GM10248 (cell line): ENCODE measurements at places on chromosomes 12 and 14.

DNA sequence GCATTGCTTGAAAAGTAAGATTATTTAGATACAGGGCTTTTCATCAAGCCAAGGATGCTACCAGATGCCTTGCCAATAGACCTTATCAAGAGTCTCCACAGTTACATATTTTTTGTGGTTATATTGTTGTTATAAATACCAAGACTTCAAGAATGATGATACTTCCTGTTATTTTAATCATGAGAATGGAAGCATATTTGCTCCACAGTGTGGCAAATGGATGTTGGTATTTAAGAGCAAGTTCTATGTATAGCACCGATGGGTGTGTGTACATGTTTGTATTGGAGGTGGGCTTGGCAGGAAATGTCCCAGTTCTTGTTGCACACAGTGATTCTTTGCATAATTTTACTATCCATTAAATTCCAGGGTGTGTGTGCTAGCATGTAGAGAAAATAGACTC is 4.4 kb upstream of the NID2 start:
- DNase-seq = no peak

DNA sequence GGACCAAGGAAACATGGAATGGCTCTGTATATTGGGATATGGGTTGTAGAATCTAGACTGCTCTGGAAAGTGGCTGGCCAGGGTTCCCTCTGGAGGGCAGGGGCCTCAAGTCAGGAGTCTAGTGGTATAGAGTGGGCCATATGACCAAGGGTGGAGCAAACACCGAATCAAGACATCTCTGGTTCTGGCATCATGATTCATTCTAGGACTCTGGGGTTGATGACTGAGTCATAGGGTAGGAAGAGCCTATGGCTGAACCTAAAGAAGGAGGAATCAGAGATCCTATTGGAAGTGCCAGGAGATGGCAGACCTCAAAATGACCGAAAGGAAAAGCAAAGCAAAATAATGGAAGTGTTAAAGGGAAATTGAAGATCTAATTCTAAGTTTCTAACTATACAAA is 356.4 kb upstream of the PRICKLE1 start:
- no peak for DNase-seq

GRCh38 chr14:105316968-105317510 is 2.5 kb downstream of the PACS2 start:
- no peak for DNase-seq

DNA sequence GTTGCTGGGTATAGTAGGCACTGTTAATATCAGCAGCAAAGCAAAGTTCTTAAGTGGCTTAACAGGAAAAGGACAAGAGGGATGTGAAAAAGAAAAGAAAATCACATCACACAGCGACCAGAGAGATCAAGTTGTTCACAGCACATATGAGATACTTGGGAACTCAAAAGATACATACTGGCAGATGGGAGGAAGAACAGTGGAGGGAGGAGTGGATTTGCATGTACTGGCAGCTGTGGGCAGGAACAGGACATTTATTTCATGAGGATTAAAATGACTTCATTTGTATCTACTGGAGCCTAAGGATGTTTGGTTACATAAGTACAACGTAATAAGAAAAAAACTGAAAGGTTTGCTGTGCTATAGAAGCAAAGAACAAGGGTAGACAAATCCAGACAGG is 136.5 kb upstream of the IFNG-AS1 start:
- no peak for DNase-seq

DNA sequence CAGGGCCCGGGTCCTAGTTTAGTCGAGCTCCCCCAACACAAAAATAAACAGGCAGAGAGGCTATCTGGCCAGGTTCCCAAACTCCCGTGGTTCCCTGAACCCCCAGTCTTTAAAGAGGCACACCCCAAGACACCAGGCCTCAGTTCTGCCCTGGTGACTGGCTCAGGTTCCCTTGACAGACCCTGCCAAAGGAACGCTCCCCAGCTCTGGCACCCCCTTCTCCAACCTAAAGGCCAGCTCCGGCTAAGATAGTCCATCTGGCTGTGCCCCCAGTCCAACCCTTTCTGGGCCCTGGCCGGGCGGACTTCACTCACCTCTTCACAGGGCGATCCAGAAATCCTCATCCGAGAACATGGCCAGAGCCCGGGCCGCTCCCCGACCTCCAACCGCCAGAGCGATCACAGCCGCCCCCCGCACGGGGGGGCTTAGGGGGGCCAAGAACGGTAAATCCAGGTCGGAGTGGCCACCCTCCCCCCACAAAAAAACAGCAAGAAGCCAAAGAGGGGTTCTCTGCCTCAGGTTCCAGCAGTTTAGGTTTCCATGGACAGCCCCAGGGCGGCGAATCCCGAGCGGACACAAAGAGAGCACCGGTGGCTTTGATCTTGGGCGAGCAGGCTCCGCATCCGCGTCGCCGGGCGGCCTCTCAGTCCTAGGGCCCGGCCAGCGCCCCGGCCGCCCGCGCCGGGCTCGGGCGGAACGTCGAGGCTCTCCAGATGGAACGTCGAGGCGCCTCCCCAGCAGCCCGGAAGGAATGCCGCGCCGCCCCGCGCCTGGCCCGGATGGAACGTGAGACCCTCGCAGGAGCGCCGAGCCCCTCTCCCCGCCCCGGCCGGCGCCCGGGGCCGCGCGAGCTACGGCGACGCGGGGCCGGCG is 1.1 kb downstream of the KMT2D start:
- DNase-seq = no peak

DNA sequence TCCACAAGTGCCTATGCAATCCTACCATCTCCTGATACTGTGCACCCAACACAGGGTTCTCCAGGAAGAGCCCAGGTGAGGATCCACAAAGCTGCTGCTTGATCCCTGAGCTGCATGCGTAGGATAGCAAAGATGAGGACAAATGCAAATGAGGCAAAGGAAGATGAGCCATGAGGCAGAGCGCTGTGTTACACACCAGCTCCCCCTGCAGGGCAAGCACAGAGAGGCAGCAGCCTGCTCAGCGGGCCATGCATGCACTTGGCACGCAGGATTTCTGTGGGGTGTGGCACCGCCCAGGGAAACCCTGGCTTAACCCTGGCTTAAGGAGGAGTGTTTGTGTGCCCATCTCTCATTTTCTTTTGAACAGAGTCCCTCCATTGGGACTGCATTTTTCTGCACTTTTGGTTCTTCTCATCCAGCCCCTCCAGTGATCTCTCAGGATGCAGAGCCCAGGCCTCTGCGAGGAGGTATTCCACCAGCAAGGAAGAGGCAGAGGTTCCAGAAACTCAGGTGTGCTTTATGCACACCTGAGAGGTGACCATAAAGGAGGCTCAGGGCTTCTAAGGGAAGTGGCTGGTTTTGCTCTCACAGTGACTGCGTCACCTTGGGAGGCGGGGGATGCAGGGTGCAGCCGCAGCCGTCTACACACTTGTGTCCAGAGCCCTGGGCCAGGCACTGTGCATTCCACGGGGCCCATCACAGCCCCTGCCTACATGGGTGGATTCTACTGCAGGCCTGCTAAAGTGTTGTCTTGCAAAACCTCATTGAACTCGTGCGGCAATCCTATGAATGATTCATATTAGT is 973.3 kb upstream of the TMEM132C start:
- no peak for DNase-seq

GRCh38 chr14:68643673-68644072 is 149.2 kb downstream of the ZFP36L1 start:
- DNase-seq = no peak

GRCh38 chr14:64110802-64111201 is 183.4 kb downstream of the ESR2 start:
- no peak for DNase-seq

DNA sequence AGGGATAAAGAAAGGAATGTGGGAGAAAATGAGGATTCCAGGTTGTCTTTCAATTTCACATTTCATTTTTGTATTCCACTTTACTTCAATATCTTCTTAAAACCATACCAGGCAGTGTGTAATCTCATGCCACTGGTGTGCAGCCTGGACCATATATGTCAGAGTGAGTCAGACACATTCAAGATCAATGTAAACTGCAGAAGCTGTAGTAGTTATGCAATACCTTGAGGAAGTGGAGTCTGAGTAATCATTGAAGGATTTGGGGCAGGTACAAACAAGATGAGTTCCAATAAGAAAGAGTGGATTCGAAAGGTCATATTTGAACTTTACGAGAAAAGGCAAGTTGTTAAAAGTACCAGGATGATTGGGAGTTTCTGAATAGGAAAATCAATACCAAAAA is 14.1 kb downstream of the PLCZ1 start:
- DNase-seq = no peak

DNA sequence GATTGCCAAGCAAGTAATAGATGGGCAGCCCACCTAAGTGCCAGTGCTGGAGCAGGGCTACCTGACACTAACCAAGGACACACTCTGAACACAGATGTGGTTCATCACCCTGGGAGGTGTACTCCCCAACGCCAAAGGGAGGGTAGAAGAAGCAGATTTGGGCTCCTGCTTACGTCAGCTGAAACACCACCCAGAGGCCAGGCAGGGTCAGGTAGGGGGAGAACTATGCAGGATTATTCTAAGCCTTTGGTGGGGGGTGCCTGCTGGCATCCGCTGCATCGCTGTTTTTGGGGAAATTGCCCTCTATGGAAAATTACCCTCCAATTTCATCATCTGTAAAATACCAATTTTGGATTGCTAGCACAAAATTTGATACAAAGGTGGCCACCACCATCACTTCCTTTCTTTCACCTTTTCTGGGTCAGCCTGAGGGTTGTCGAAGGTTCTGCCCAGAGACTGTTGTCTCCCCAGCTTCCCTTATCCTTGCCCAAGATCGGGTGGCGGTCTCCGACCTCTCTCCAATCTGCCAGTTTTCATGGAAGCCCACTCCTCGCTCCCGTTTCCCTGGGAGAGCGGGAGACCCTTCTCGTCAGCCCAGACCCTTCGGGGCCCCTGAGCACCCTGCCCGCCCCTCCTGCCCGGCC is 535 bp downstream of the BIN2 start:
- no peak for DNase-seq

DNA sequence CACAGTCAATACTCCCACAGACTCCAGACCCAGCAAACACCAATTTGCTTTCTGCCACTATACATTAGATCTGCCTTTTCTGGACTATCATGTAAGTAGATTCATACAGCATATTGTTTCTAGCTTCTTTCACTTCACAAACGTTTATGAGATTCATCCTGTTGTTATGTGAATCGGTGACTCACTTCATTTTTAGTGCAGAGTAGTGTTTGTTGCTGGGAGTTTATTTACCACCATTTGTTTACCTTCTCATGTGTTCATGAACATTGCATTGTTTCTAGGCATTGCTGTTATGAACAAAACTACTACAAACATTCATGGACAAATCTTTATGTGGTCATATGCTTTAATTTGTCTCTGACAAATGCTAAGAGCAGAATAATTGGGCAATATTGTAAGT is 807.8 kb upstream of the TMEM132C start:
- no peak for DNase-seq

GRCh38 chr14:26820138-26820537 is 222.3 kb upstream of the NOVA1 start:
- DNase-seq = no peak

GRCh38 chr12:93223440-93224426 is 154.0 kb upstream of the NUDT4 start:
- no peak for DNase-seq

DNA sequence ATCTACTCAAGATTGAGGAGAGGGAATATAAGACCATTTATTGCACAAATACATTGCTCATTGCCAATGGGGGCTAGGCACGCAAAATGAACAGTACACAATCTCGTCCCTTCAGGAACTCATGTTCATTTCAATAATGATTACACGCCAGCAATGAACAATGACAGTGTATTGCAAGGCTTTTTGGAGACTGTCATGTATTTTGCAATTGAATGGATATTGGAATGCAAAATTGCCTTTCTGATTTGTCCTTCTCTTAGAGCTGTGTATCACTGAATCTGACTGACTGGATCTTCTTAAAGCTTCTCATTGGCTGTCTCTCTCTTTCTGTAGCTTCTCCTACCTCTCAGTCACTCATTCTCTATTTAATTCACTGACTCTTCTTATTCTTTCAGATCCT is 400.2 kb upstream of the DCN start:
- DNase-seq = no peak

GRCh38 chr14:106619606-106620005 is 1093.2 kb downstream of the TMEM121 start:
- no peak for DNase-seq

GRCh38 chr12:80195074-80195726 is 95.9 kb downstream of the OTOGL start:
- no peak for DNase-seq

DNA sequence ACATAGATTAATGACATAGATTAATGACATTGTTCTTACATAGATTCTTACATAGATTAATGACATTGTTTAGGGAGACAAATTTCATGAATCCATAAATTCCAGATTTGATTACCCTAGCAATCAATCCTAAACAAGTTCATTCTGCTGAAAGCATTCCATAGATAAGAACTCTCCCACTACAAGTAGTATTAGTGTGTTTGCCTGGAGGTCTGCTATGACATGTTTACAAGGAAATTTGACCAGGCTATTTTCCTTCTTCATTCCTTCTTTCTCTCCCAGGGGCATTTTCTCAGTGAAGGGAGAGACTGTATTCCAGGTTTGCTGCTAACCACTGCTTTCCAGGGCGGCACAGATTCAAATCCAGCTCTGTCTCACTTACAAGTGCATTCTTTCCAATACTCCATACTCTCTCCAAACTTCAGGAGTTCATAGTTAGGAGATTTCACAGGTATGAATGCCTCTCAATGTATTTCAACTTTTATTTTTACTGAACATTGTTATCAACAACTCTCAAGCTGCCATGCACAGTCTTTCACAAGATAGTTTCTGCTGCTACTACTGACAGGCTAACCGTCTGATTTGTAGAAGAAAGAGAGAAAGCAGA is 134.5 kb downstream of the SLC38A1 start:
- no peak for DNase-seq

DNA sequence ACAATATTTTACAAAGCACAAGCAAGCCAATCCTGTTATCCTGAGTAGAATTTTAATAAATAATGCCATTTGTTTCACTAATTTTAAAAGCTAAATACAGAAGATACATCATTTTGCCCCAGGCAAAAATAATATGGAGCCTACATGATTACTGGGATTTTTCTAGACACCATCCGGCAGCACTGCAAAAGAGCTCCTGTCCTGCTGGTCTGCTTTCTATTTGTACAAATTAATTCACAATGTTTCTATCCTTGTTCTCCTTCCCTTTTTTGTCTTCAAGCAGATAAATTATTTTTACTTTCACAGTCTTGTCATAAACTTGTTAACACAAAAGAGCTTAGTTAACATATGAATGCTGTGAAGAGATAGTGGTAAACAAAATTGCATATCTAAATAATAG is 4.6 kb downstream of the SIX1 start:
- DNase-seq = no peak

DNA sequence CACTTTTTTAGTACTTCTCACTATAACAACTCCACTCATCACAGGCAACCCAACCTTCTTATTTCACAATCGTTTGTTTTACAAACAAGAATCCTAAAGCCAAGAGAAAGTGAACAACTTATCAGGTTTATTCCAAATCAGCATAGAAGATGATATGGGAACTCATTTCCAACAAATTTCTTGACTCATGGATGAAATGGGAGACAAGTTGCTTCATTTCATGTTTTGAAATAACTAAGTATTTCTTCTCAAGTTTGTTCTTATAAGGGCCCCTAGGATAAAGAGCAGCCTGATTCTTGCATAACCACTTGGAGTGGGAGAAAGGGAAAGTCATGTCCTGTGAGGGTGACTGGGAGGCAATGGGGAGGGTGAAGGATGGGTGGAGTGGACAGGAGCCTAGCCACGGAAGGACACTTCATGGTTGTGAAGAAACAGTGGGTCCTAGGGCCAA is 168.3 kb downstream of the DUSP6 start:
- no peak for DNase-seq
